ENCODE measurements at places on chromosomes 3 and 15. TPM values are rescaled to one million over a fixed set of nuclear protein-coding genes. Genes with fewer than 3 reads are reported as not detected.

GRCh38 chr3:15521573-15521965 is at the start of gene COLQ:
COLQ (minus strand) TSS chr3:15521706; CDS start chr3:15521625, 81 bp downstream.
- no peak for ATAC-seq

DNA sequence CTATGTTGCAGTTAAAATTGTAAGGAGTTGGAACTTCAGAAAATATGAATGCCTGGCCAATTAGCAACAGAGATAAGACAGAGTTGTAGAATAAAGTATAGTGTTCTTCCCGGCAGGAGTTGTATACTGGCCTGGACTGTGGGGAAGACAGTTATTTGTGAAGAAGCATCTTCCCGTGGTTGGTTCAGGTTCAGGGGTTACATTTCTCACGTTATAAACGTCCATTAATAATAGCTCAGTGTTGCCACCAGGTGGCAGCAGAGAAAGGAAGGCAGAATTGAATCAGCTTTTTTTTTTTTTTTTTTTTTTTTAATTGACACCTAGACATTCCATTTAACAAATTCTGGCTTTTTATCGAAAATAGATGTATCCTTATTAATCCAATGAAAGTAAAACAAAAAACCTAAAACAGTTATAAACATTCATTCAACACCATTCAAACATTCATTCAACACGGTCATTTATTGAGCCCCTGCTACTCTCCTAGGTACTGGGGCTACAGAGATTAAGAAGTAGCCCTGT is 66.4 kb upstream of the NR2E3 start:
- ATAC-seq: no peak

DNA sequence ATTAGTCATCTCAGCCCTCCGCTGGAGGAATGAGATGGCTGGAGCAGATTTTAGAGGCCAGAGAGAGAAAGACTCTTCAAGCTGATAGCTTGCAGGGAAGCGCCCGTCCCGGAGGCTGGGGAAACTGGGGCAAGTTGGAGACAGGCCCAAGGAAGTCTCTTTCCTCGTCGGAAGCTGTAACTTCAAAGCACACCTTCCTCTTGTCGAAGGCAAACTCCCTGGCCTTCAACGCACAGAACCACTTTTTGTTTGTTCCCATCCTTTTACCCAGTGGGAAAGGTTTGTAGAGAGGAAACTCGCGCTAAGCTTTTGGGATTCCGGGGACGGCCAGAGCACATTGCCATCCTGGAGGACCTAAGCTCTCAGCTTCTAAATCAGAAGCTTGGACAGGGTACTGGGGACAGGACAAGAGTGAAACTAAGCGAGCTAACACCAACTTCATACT is 900 bp upstream of the EOMES start:
- ATAC-seq: no peak

GRCh38 chr3:195558602-195559001 is 15.5 kb upstream of the PPP1R2 start:
- ATAC-seq: peak; percentile 78

- no peak for ATAC-seq
These were observed 8.9 kb upstream of the RLBP1 start for GRCh38 chr15:89230277-89230676.

GRCh38 chr3:179702271-179702947 is 49.6 kb downstream of the USP13 start:
- no peak for ATAC-seq

GOLGA6A gene
- total RNA-seq: 2.2 TPM

GP5 gene
- total RNA-seq: 0.40 TPM

Data from motor neuron (in vitro differentiated cells).